ENCODE measurements at places on chromosomes 2 and 18.

GRCh38 chr18:58212274-58212673 lies 168.2 kb downstream of the NEDD4L start:
- no peak for DNase-seq

DNA sequence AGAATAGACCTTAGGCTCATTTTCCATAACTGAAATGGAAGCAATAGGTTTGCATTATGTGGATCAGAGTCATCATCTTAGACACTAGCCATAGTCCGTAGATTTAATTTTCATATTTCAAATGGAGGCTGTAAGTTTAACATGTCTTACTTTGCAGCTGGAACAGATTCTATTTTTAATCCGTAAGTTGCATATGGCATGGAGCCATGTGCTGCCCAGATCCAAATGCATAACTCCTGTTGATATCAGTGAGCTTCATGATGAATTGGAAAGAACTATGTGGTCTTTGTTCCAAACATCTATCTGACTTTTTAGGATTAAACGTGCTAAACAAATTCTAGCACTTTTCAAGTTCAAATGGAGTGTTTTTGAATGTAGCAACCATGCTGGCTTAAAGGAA lies 43.4 kb downstream of the MEIS1 start:
- DNase-seq, result no peak

DNA sequence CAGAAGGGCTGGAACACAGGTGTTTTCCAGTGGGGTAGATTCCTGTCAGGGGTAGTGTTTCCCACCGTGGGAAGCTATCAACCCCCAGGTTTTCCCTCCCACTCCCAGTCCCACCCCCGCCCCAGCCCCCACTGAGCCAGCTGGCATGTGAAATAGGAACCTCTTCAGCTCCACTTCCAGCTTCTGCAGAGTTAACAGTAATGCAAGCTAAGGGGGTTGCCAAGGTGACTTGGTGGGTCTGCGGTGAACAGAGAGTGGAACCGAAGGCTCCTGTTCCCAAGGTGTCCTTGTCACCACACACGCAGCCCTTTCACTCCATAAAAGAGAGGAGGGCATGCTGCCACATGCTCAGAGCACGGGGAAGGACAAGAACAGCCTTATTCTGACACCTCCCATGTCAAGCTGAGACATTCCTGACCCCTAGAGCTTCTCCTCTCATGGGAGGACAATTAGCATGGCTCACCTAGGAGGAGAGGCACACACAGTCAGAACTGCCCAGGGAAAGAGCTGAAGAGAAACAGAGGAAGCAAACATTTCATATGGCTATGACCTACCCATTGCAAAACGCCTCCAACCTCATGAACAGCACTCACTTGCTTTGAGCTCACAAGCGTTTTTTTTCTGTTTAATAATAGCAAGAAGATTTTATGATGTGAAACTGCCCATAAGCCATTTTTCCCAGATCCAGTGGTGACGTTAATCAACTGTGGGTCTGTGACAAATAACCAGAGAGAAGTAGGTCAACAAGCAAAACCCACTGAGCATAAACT lies 39.8 kb upstream of the TBC1D8 start:
- DNase-seq, result no peak

DNA sequence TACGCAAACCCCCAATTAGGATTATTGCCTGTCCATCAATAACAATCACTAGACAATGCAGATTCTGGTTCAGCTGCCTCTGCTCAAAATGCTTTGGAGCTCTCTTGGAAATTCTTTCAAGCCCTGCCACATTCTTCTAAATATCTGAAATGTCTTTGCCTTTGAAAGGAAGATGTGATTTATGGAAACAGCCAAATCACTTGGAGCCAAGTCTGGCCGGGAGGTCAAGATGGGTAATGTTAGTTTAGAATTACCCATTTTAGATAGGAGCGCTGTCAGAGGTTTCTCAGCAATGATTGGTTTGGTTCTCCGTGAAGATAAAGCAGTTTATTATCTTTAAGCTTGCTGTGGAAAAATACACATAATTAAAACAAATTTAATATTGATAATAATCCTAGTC lies 306.7 kb downstream of the SETBP1 start:
- DNase-seq, result no peak

- DNase-seq, result no peak
These were observed 10.4 kb upstream of the CAVIN2 start for GRCh38 chr2:191857259-191857805.

DNA sequence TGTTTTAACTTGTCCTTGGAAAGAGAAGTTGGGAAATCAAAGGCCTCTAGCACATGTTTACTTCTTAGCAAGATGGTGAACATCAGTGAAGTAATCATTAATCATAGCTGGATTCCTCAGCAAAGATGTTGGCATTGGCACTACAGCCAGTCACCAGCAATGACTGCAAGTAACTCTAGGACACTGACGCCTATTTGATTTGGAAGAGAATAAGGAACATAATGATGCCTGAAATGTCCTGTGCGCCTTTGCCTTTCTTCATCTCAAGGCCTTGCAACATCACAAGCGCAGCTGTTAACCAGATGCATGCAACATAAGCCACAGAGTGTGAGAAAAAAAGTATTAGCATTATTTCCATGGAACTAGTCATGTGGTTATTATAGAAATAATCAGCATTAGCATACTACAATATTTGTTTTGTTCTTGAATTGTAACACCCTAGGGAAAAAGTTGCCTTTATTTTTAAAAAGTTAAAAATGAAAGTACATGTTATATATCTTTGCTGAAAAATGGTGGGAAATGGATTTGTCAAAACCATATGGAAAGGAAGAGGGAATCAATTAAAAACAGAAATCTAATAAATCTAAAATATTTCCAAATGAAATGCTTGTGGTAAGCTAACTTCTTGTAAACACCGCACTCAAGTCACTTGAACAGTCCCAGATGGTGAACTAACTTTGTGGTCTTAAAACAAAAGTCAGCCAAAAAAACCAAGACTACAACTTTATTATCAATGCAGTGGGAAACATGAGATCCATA lies 55.6 kb downstream of the THADA start:
- DNase-seq, result no peak

- DNase-seq, result no peak
These were observed 98.8 kb upstream of the ZNF516 start for GRCh38 chr18:76593843-76594242.

DNA sequence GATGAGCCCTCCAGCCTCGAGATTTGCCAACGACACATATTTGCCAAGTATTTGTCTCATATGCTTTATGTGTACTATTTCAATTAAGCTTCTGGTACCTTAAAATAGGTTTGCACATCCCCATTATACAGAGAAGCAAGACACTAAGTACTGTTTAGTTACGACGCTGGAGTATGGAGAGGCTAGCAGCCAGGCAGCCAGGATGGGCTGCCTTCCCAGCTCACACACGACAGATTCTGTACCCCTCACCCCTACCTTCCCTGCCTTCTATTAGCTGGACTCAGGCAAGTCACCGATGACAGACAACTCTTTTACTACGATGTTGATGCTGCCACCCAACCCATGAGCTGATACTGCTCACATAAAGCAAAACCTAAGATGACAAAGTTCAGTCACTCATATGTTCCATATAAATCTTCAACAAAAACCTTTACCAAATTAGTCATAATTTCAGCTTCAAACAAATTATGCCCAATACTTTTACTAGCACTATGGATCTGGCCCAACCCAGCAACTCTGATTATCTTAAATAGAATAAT lies 17.0 kb downstream of the PDIA6 start:
- DNase-seq, result no peak

- DNase-seq, result no peak
These were observed 624.4 kb upstream of the SOX11 start for GRCh38 chr2:5067816-5068215.

GRCh38 chr2:223086370-223086981 lies 34.5 kb downstream of the KCNE4 start:
- DNase-seq, result no peak

DNA sequence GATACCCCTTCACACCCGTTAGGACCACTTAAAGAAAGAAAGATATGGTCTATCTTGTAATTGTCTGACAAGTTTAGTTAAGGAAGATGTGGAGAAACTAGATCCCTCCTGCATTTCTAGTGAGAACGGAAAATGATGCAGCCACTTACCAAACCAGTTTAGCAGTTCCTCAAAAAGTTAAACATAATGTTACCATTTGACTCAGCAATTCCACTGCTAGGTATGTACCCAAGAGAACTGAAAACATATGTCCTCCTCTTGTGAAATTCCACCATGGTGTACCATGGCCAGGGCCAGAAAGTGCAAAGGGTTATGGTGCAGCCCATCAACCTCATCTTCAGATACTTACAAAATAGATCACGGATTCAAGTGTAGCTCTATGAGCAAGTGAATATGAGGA lies 79.0 kb upstream of the ID2 start:
- no peak for DNase-seq

- no peak for DNase-seq
These were observed 97.9 kb upstream of the GPR45 start for GRCh38 chr2:105143467-105144151.

GRCh38 chr2:152134488-152135280 lies 35.8 kb upstream of the CACNB4 start:
- DNase-seq, result no peak
